ENCODE measurements at places on chromosomes 4 and X.

- DNase-seq = no peak
Measured at GRCh38 chr4:142347241-142347640, 498.9 kb downstream of the INPP4B start.

DNA sequence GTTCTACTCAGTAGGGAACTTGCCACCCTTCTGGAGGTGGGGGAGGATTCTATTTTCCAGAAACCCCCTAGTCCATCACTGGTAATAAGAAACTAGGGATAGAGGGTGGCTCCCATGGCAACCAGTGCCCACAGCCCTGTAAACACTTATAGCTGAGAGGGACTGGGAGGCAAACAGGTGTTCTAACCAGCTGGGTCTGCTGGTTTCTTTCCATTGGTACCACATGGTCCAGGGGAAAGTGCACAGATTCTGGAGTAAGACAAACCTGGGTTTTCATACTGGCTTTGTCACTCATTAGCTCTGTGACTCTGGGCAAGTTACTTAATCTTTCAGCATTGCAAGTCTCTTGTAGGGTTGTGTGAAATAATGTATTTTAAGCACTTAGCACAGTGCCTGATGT, 26.9 kb downstream of the IGSF1 start:
- DNase-seq = no peak

- no peak for DNase-seq
Measured at GRCh38 chr4:187798385-187798784, 197.2 kb upstream of the ZFP42 start.

- DNase-seq = no peak
Measured at GRCh38 chr4:1400831-1401408, 5.3 kb downstream of the NKX1-1 start.

GRCh38 chr4:52943677-52944076, 81.6 kb downstream of the RASL11B start:
- no peak for DNase-seq

DNA sequence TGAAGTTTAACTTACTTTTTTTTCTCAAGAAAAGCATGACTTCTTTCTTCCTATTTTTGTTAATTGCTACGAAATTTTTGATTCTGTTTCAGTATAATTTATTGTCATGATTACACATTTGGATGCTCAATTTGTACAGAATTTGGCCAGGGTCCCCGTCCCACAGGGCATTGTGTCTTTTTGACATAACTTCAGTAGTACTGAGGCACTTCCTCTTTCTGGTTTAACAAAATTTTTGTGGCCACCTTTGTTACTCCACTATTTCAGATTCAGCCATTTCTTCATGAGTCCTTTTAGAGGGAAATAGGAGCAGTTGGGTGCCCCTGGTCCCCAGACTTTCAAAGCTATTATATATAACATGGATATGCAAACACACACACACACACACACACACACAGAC, 1248.7 kb downstream of the PCDH7 start:
- no peak for DNase-seq

DNA sequence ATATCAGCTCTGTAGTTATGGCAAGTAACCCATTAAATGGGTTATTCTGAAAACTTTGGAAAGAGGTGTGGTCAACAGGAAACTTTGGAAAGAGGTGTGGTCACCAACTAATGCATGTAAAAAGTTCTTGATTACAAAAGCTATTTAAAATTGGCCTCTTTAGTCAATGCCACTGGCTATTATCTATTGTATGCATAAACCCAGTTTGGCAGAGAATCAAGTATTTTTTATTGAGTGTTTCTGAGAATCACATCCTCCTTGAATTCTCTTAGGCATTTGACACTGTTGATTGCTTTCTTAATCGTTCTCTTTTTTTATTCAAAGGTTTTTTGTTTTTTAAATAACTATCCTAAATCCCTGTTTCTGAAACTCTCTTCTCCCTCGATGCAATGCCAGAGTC, 7.5 kb downstream of the P2RY4 start:
- DNase-seq = no peak

GRCh38 chr4:177923888-177924287, 481.7 kb upstream of the AGA start:
- no peak for DNase-seq

DNA sequence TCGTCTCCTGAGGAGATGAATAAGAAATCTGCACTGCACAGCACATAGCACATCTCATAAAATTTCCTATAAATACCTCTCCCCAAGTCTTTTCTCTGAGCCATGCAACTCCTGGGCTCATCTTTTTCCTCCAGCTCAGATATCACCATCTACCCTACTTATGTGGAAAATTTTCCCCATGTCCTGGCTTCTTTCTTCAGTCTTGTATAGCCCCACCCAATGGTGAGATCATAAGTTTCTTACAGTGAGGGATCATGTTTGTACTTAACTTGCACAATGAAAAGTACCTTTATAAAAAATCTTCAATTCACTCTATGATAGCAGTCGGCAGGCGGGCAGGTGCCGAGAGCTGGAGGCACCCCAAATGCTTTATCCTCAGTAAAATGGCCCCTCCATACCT, 198.6 kb upstream of the S100G start:
- no peak for DNase-seq

GRCh38 chr4:119627267-119628255, 1.0 kb downstream of the PDE5A start:
- no peak for DNase-seq

DNA sequence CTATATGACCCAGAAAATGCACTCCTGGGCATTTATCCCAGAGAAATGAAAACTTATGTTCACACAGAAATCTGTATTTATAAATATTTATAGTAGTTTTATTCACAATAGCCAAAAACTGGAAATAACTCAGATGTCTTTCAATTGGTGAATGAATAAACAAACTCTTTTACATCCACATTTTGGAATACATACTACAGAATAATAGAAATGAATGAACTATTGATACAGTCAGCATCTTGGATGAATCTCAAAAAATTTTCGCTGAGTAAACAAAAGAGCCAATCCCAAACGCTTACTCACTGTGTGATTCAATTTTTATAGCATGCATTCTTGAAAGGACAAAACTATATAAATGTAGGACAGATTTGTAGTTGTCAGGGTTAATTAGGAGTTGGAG, 75.1 kb upstream of the HTR2C start:
- DNase-seq = no peak

GRCh38 chr4:124334119-124334518, 378.4 kb downstream of the ANKRD50 start:
- DNase-seq = peak; percentile 71

GRCh38 chrX:37802028-37802427, 22.2 kb downstream of the CYBB start:
- DNase-seq = peak; percentile 13

Measured in smooth muscle cell of the brain vasculature (primary cell).